ENCODE measurements at places on chromosomes 2 and 18.

DNA sequence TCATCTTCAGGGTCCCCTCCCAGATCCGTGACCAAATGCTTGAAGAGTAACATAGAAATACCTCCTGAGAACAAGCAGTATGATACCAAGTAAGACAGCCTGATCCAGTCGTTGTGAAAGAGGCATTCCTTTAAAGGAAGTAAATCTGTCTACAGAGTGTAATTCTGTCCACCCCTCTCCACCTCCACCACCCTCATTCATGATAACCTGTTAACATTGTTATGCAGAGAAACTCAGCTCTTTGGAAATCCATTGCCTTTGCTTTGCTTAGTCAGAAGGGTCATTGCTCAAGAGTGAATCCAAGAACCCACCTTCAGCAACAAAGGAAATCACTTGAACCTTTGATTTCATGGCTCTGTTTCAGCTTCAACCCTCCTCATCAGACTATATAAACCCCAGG is 155.6 kb downstream of the CYP26B1 start:
- no peak for DNase-seq

GRCh38 chr2:136207665-136208064 is 89.7 kb upstream of the CXCR4 start:
- DNase-seq: no peak

- DNase-seq: no peak
These were observed 1.0 kb upstream of the FAHD2A start for GRCh38 chr2:95401480-95401879.

- no peak for DNase-seq
These were observed 46.8 kb upstream of the ANKRD62 start for GRCh38 chr18:12046751-12047335.

GRCh38 chr2:24024018-24024417 is 14.1 kb downstream of the MFSD2B start:
- DNase-seq: no peak

GRCh38 chr2:174623690-174624089 is 26.1 kb upstream of the WIPF1 start:
- no peak for DNase-seq

DNA sequence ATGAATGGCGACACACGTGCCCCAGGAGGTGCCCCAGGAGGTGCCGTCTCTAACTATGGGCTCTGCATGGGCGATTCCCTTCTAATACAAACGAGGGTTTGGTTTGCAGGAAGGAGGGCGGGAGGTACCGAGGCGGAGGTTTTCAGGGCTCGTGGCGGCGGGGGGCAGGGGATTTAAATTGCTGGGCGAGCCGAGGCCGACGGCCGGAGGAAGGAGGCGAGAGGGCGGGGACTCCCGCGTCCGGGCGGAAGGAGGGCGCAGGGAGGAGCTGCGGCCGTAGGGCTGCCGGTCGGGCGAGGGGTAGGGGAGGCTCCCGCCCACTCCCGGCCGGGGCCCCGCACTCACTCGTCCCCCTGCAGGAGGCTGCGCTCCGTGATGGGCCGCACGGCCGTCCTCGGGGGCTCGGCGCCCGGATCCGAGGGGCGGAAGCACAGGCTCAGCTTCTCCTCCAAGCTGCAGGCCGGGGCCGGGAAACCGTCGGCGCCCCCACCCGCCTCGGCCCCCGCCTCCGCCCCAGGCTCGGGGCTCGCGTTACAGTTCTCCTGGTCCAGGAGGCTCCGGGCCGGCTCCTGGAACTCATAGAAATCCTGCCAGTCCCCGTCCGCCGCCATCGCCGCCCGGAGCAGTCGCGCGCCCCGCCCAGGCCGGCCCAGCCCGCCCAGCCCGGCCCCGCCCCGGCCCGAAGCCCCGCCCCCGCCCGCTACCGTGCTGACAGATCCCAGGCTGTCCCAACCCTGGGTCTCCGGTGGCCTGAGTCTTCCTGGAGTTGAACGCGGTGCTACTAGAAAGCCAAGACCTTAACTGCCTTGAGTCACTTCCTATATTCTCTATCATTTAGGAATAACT is at the start of gene FEZ2:
Gene FEZ2, minus strand, starts transcription at position 637 of the 846 bp plus-strand sequence. Its CDS starts 26 bp downstream, at position 611.
- DNase-seq: peak; percentile 73

- DNase-seq: no peak
These were observed 69.8 kb upstream of the TANK start for GRCh38 chr2:161090411-161090810.

Data from renal pelvis (tissue), 12 donors.